ENCODE measurements at places on chromosomes 12 and 14.

DNA sequence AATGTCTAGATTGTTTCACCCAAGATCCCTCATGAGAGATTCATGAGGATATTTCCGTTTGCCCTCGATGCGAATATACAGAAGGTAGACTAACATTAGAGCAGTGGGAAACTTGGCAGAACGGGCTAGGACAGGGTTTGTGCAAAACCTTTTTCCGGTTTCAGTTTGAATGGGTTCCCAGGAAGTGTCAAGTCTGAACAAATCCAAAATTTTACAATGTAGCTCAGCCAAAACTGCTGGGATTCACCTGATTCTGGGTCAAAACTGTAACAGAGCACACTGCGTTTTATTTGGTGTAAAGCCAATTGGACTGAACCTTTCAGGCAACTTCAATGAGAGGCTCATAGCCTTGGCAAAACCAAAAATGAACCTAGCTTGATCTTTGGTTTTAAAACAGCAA lies 337.8 kb upstream of the DIO2 start:
- no peak for DNase-seq

GRCh38 chr12:120013659-120014380 lies 24.8 kb downstream of the BICDL1 start:
- DNase-seq = no peak

- DNase-seq = no peak
Observed at GRCh38 chr14:103393070-103393469, 7.9 kb downstream of the MARK3 start.

DNA sequence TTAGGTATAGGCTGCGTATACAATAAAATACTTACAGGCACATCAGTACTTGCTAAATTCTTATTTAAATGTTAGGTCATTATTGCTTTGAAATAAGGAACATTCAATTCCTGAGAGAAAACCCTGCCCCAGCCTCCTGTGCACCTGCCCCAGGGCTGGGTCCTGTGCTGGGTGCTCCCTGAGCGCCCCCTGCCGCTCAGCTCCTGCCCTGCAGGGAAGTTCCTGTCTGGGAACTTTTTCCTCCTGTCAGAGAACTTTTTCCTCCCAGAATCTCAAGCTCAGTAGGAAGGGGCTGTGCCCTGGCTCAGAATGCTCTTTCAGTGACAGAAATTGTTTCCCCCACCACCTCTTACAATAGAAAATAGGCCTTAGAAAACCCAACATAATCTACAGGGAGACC lies 751.1 kb downstream of the TMEM121 start:
- no peak for DNase-seq

- no peak for DNase-seq
Observed at GRCh38 chr14:77355811-77356210, 21.1 kb downstream of the TMED8 start.

DNA sequence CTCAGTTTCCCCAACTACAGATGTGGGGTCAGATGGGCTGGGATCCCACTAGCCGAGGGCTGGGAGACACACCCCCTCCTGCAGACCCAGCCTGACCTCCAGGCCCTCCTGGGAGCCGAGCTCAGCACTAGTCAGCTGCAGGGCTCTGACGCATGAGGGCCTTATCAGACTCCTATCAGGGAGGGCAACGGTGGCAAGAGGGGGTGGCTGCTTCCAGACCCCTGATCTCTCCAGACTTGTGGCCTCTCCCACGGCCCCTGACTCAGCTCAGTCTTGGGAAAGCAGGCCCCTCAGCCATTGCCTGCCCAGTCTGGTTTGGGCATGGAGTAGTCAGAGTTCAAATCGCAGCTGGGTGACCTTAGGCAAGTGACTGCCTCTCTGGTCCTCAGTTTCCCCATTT lies 2.5 kb downstream of the RASAL1 start:
- no peak for DNase-seq
